ENCODE measurements at places on chromosomes 5 and 9.

- no peak for DNase-seq
Measured at GRCh38 chr5:133925269-133925668, 43.2 kb downstream of the C5orf15 start.

GRCh38 chr9:112838342-112838741 is 52.3 kb downstream of the SLC46A2 start:
- no peak for DNase-seq

GRCh38 chr5:8634219-8634618 is 765.3 kb downstream of the MTRR start:
- no peak for DNase-seq

- DNase-seq = no peak
Measured at GRCh38 chr5:95069948-95070347, 214.9 kb downstream of the MCTP1 start.

DNA sequence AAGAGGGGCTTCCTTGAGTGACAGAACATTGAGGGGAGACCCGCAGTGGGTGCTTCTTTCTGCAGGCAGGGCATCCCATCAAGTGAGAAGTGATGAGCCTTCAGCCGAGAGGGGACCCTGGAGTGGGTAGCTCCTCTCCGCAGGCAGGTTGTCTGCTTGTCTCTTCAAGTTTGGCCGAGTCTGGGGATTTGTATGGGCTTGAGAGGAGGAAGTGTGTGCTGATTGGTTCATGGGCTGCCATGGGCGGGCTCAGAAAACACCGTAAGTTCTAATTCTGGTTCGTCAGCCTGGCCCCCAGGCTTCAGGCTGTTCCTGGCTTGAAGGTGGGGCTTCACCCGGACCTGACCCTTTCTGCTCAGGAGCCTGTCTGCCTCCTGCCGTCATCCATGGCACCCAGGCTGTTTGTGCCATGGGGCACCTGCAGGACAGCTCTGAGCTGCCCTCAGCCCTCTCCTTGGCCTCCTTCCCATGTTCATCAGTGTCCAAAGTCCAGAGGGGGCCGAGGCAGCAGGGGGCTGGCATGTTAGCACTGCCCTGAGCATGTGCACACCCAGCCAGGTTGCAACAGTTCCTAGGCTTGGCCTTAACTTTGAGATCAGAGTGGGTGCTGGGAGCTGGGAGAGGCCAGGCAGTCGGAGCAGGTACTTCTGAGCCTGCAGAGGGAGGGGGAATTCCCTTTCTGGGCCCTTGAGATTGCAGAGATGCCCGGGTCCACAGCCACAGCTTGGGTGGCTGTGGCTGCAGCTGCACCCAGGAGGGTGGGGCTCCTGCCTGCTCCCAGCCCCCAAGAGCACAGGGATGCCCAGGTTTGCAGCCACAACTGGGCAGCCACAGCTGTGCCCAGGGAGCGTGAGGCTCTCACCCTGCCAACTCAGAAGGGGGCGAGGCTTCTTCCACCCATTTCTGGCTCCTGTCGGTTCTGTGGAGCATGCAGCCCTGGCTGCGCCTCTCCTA is 13.5 kb upstream of the DHFR start:
- DNase-seq = no peak

DNA sequence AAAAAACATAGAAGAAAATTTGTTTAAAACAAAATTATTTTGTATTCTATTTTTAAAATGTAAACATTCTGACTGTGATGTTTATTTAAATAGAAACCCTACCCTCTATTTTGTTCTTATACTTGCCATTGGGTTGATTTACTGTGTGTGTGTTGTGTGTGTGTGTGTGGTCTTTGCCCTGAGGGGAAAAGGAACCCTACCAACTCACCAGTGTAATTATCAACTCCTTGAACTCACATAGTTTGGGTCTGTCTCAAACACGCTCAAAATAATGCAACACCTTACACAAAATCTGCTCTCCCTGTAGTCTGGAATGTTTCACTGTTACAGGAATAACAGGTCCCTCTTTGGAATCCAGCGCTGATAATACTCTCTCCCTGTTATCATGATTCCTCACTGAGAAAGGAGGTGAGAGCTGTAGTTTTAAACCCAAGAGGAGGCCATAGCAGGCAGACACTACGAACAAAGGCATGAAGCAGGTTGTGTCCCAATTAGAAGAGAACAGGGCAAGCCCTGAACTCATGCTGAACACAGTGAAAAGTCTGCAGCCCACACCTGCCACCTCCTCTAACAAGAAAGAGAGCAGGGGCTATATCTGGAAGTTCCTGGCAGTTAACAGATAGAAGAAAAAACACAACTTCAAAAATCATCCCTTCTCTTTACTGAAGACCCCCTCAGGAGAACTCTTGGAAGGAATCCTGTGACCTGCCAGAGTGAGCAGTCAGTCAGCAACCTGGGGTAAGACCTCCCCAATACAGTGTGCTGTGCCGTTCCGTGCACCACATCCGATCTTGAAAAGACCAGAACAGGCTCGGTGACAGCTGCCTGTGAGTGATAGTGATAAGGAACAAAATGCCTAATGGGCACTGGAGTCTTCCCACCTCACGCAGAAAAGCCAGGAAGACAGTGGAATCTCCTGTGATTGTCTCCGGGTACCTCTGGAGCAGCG is 608.1 kb upstream of the ADAMTS16 start:
- no peak for DNase-seq

- DNase-seq = no peak
Measured at GRCh38 chr9:124295159-124295794, 37.5 kb downstream of the NEK6 start.

DNA sequence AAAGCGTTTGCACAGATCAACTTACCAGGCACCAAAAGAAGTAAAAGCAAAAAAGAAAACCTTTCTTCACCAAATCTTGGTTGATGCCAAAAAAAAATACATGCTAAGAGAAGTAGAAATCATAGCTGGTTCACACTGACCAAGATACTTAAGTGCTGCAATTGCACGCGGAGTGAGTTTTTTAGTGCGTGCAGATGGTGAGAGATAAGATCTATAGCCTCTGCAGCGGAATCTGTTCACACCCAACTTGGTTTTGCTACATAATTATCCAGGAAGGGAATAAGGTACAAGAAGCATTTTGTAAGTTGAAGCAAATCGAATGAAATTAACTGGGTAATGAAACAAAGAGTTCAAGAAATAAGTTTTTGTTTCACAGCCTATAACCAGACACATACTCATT is 36.4 kb upstream of the CCDC152 start:
- no peak for DNase-seq

DNA sequence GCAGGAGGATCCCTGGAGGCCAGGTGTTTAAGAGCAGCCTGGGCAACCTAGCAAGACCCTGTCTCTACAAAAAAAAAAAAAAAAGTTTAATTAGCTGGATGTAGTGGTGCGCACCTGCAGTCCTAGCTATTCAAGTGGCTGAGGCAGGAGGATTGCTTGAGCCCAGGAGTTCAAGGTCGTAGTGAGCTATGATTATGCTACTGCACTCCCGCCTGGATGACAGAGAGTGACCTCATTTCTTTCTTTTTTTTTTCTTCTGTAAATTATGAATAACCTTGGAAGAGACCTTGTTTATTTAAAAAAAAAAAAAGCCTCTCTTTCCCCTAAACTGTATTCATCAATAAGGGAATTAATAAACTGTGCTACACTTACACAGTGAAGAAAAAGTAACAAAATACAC is 43.6 kb upstream of the SLC30A5 start:
- no peak for DNase-seq

GRCh38 chr5:36561601-36562000 is 44.8 kb upstream of the SLC1A3 start:
- DNase-seq = no peak

- no peak for DNase-seq
Measured at GRCh38 chr5:40717281-40717680, 37.6 kb downstream of the PTGER4 start.

DNA sequence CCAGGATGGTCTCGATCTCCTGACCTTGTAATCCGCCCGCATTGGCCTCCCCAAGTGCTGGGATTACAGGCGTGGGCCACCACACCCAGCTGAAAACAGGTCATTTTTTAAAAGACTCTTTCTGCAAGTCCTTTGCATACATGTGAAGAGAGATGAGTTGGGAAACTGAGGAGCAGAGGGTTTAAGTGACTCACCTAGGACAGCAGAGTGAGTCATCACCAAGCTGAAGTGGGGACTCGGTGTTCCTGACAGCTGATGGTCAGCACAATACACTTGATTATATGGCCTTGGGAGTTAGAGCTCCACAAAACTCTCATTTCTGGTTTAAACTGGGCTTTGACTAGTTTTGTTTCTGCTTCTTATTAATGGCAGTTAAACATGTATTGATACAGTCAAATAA is 38.1 kb upstream of the SSBP2 start:
- DNase-seq = no peak

GRCh38 chr9:83220730-83221129 is 157.8 kb upstream of the RASEF start:
- DNase-seq = no peak

- no peak for DNase-seq
Measured at GRCh38 chr9:14186096-14186495, 127.8 kb downstream of the NFIB start.

DNA sequence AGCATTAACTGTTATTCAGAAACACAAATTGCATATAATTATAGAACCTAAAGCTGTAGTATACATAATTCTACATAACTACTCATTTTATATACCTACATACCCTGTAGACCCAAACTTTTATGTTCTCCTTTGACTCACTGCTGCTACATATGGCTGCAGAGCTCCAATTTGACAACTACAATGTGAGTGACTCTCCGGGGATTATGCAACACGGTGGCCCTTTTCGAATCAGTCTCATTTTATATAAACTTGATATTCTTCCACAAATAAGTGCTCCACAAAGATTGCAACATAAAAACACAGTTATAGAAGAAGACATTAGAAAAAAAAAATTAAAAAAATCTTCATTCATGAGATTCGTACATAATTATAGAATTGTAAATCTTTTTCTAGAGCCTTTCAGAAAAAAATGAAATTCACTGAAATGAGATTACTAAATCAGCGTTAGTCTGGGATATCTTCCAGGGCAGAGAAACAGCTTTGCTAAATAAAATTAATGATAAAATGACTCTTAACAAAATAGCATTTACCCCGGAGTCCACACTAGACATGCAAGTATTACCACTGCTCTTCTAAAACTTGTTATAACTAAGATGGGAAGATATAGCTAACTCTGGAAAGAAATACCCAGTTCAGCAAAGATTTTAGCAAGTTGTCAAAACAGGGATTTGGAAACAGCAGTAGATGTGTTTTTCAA is 52.6 kb downstream of the SRFBP1 start:
- DNase-seq = no peak

DNA sequence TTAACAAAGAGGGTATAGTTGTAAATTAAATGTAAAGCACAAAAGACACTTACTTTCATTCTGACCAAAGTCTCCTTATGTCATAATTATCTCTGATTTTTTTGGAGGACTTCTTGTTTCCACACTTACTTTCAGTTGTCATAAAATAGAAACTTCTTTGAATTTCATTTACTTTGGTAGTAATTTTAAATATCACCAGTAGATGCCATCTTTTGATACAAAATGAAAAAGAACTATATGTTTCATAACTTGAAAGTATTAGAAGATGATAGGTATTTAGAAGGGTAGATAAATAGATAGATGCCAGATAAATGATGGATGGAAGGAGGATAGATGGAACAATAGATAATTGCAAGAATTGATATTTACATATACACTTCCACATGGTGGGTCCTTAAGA is 1865.3 kb upstream of the CDH9 start:
- no peak for DNase-seq

DNA sequence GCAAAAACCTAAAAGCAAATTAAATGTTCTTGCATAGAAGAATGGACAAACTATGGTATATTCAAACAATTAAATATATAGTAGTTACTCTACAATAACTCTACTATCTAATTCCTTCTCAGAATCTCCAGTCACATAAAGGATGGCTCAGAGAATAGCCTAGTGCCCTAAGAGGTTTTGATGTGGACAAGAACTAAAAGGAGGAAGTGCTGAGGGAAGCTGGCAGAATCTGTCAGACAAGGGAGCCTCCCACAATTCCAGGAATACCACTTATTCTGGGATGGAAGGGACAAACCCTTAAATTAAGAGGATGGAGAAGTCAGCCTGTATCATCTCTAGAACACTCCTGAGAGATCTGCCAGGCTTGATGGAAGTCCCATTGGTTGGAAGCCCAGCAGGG is 30.4 kb downstream of the TNFSF8 start:
- no peak for DNase-seq

- no peak for DNase-seq
Measured at GRCh38 chr9:118366228-118366627, 662.0 kb downstream of the TLR4 start.

DNA sequence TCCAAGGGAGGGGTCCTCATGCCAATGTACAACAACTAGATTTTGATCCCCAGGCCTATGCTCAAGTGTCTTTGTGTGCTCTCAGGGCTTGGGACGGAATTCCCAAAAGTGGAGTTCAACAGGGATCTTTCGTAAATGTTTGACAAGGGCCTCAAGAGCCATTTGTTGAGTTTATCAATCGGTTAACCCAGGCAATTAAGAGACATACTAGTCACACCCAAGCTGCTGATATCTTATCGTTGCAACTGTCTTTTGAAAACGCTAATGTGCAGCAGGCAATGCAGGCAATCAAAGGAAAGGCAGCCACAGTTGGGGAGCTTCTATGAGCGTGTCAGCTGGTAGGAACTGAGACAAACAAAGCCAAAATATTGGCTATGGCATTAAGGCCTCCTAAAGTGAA is 161.2 kb downstream of the CPLANE1 start:
- no peak for DNase-seq

DNA sequence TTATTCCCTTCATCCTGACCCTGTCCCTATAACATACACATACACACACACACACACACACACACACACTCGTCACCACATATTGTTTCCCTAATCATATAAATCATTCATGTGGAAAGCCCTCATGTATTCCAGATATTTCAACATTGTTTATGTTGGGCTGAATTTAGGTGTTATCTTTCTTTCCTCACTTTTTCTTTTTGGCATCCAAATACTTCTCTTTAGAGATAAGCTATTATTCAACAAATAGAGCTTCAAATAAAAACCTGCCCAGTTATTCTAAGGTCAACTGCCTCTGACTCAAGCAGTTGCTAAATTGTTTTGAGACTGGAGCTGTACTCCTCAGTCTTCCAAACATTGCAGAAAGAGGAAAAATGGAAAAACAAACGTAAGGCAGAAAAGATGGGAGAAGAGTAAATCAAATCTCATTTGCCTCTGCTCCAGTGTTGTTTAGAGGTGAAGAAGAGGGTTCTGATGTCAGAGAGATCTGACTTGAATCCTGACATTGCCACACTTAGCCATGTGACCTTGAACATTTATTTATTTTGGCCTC is 215.7 kb downstream of the GAS1 start:
- DNase-seq = no peak

- DNase-seq = no peak
Measured at GRCh38 chr5:166746506-166746905, 1544.9 kb upstream of the WWC1 start.

- DNase-seq = no peak
Measured at GRCh38 chr5:143985832-143986515, 174.0 kb downstream of the HMHB1 start.

GRCh38 chr5:175842951-175843793 is 28.2 kb upstream of the CPLX2 start:
- DNase-seq = no peak

- DNase-seq = no peak
Measured at GRCh38 chr5:72121052-72121779, 13.9 kb downstream of the MAP1B start.

- DNase-seq = no peak
Measured at GRCh38 chr5:126394211-126394788, 28.9 kb upstream of the GRAMD2B start.
